ENCODE measurements at places on chromosomes 16 and 17.
A peak's percentile ranks its signal among the peaks of the same experiment; 100 is the strongest.

DNA sequence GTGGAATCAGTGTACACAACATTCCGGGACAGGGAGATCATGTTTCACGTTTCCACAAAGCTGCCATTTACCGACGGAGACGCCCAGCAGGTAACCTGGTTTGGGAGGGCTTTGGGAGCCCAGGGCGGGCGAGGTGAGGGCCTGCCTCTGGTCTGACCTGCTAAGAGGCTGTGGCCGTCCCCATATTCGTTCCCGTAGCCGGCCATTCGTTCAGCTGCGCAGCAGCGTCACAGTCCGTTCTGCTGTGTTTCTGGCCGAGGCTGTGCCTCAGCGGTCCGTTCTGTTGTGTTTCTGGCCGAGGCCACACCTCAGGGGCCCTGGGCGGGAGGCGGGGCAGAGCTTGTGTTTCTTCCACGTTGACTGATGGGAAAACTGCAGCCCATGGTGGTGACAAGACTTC is 68.0 kb downstream of the OR1D5 start:
- peak; percentile 30 for DNase-seq

GRCh38 chr16:84692451-84693214 is 7.2 kb upstream of the USP10 start:
- no peak for DNase-seq

- DNase-seq, result no peak
Measured at GRCh38 chr17:62062944-62063343, 2.1 kb downstream of the MED13 start.

- no peak for DNase-seq
Measured at GRCh38 chr16:75443298-75443697, 10.0 kb upstream of the CFDP1 start.

DNA sequence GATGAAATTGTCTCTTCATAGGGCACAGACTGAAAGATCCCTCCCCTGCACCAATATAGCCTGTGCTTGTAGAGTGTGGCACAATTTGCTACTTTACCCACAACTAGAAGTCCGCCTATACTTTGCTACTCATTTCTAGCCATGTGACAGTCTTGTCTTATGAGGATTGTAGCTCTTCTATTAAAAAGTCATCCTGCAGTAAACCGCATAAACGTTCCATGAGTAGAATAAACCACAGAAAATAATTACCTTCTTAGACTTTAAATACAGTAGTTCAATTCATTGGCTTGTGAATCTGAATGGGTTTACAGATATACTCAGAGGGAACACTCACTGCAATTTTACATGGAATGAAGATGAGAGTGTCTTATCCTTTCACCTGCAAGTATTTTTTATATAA is 4.4 kb downstream of the KRT27 start:
- DNase-seq, result no peak

DNA sequence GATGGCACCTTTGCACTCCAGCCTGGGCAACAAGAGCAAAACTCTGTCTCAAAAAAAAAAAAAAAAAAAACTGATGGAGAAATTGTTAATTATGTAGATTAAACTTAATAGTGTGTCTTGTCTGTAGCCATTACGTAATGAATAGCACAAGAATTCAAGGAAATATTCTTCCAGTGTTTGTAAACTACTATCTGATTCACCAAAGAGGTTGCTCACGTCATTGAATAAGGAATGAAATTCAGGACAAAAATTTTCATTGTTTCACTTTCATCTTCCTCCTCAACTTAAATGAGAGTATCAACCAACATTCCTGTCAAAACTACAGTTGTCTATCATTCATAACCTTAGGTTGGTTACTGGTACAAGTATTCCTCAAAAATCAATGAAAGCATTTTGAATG is 30.7 kb upstream of the MYO18A start:
- DNase-seq, result no peak

DNA sequence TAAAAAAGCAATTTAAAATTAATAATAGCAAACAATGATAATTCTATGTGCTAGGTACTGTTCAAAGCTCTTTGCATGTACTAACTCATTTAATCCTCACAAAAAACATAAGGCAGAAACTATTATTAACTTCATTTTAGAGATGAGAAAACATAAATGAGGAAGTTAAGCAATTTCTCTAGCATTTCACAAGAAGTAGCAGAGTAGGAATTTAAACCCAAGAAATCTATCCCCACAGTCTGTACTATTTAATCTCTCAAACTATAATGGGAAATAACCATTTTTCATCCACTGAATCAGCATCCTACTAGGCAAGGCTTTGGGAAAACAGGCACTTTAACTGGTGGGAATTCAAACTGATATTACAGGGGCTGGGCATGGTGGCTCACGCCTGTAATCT is 42.2 kb upstream of the INTS2 start:
- no peak for DNase-seq

- DNase-seq, result peak; percentile 79
Measured at GRCh38 chr16:48609652-48610029, 339 bp downstream of the N4BP1 start.
